ENCODE measurements at places on chromosomes 11 and 22.
A peak's percentile ranks its signal among the peaks of the same experiment; 100 is the strongest.

GRCh38 chr11:87443707-87444106 is 406.0 kb downstream of the TMEM135 start:
- no peak for DNase-seq

- DNase-seq: peak; percentile 23
Observed at GRCh38 chr11:60345489-60345888, 18.4 kb downstream of the MS4A6E start.

GRCh38 chr11:117822074-117823033 is 2.2 kb downstream of the FXYD2 start:
- peak; percentile 77 for DNase-seq

DNA sequence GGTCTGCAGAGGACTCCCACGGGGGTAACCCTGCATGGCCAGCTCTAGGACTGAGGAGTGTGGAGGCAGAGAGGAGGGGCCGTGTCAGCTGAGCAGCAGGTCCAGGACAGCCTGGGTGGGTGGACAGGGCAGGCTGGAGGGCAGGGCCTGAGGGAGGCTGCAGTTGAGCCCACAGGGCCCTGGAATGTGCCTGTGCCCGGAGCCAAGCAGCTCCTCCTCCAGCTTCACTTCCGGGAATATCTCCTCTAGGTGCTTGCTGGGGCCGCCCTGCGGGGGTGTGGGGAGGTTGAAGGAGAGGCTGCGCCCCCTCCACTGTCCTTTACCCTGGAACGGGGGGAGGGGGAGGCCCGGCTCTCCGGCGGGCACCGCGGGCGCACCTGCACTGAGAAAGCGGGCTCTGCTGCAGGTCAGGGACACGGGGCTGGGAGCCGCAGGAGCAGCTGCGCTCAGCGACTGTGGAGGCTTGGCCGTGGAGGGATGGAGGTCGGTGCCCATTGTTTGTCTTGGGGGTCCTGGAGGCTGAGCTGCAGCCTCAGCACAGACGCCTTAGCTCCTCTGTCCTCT is 1293.2 kb downstream of the BRD1 start:
- DNase-seq: no peak

DNA sequence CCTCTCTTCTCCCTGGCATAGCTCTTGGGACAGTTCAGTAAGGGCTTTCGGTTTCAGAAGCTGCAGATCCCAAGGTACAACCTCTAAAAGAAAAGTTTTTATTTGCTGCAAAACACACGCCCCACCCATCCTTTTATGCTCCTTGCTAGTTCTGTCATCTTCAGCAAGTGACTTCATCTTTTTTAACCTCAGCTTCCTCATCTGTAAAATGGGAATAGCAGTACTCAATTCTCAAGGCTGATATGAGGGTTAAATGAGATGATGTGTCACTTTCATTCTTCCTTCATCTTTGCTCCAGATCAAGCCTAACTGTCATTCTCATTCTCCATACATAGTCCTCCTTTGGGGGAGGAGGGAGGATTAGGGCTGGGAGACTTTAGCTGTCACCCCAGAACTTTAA is 90.0 kb upstream of the ALX4 start:
- DNase-seq: no peak

DNA sequence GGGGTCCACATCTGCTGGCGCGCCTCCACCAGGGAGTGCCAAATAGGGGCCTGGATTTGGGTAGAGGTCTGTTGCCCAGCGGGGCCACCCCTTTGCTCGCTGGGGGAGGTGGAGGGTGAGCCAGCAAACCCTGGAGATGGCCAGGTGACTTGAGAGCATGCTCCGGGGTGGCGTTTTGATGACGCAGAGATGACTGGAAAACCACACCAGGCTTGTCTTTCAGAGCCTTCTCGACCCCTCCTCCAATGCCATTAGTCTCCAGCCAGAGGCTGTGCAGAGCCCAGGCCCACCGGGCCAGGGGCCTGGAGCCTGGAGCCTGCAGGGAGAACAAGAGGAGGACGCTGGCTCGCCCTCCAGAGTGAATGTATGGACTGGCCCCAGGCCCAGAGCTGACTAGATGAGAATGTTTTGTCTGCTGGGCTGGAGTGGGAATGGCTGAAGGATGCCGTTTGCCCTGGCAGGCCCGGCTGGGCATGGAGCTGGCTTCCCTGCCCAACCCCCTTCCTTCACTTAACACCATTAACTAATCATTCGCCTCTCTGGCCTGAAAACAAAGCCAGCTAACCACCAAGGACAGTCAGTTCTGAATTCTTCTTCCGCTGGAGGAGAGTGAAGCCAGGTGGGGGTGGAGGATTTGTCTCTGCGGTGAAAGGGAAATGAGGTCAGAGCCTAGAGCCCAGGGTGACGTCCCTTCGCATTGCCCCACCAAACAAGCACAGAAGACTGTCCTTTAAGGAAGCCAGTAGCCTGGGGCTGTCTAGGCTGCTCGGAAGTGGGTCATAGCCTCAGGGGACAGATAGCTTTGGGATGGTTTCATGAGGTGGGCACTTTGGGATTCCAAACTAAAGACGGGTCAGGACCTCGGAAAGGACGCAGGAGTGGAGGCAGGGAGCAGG is 1.6 kb upstream of the MCAM start:
- no peak for DNase-seq

DNA sequence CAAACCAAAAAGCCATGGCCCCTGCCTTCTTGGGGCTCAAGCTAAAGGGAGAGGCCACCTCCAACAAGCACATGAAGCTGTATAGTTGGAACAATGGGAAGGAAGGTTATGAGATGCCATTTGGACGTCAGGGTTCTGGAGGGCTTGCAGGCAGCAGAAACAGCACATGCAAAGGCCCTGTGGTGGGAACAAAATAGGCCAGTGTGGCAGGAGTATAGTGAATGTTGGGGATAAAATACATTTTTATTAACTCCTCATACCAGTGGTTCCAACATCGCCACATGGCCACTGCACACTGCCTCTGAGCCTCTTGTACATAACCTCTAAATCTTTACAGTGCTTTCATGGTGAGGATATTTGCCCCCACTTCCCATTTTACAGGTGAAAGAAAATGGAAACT is 32.2 kb upstream of the MN1 start:
- DNase-seq: no peak

DNA sequence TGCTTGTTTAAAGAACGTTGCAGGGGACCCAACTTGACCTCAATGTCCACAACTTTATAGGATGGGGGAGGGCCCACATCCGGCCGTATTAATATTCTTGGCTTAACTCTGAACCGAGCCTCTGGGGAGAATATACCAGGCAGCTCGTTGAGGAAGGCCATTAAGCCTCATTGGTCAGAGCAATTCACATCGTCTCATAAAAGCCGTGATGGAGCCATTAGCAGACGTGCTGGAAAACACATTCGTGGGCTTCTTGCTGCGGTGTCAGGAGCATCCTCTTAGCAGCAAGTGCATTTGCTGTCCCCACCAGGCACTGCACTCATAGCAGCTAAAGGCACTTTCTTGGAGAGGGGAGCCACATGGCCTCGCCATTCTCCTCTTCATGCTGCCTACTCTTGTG is 14.9 kb downstream of the DSCAML1 start:
- DNase-seq: no peak

DNA sequence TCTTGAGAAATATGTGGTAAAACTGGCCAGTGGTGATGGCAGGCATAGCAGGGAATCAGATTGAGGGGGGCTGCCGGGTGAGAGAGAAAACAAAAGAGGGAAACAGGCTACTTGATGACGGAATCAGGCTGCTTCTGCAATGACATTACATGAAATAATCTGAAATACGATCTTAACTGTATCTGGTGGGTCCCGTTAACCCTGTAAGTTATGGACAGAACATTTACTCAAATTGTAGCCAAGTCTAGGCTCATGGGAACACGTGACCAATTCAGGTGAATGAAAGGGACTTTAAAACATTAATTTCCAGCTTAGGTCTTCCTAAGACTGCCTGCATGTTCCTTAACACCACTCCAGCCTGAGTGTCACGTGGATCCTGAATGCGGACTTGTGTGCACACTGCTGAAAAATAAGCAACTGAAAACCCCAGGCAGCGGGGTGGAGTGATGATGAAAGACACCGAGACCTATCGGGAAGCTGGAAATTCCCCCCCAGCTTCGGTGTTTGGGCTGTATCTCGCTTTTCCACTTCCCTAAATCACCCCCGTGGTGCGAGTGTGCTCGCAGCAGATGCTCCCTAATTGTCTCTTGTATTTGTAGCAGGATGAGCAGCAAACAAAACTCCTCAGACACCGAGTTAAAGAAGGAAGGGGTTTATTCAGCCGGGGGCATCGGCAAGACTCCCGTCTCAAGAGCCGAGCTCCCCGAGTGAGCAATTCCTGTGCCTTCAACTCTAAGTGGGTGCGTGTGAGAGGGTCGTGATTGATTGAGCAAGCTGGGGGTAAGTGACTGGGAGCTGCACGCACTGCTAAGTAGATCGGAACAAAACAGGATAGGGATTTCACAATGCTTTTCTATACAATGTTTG is 145.0 kb upstream of the GRK3 start:
- DNase-seq: no peak

- no peak for DNase-seq
Observed at GRCh38 chr11:66136752-66137123, 66.7 kb downstream of the PACS1 start.

DNA sequence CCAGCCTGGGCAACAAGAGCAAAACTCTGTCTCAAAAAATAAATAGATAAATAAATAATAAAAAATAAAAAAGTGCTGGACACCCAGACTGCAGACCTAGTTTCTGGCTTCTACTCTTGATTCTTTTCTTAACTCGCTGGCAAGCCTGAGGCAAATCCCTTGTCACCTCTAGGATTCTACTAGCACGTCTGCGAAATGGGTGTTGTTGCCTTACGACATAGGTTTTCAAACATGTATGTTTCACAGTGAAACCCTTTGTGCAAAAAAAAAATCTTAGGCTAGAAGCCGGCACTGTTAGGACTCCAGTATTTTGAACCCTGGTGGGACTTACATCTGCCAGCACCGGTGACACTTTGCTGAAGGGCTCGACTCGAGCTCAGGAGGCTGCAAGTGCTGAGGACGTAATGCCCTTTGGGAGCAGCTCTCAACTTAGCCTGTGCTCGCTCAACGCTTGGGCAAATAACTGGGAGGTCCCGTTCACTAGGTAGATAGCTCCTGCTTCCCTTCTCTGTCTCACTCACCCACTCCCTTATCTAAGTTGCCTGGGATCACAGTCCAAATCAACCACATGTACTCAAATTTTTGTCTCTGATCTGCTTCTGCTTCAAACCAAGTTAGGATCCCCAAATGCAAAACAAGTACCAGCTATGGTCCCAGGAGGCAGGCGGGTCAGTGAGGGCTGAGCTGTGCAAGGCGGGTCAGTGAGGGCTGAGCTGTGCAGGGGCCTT is 34.7 kb upstream of the MYH9 start:
- DNase-seq: no peak

DNA sequence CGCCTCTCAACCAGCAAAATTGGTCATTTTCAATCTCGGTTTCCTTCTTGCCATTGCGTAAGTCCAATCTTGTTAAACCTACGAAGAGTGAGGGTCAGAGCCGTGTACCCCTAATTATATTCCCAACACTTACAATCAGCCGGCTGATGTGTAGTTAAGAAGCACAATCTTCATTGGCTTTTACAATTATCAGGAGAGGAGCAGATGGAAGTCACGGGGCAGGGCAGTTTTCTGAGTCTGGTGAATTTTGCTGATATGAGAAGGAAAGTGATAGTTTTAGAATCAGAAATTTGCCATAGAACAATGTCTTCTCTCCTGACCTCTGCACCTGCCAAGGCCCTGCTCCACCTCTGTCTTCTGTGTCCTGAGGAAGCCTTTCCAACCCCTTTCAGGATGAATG is 35.0 kb upstream of the ATXN10 start:
- no peak for DNase-seq

- no peak for DNase-seq
Observed at GRCh38 chr22:27460591-27461347, 340.8 kb downstream of the MN1 start.

DNA sequence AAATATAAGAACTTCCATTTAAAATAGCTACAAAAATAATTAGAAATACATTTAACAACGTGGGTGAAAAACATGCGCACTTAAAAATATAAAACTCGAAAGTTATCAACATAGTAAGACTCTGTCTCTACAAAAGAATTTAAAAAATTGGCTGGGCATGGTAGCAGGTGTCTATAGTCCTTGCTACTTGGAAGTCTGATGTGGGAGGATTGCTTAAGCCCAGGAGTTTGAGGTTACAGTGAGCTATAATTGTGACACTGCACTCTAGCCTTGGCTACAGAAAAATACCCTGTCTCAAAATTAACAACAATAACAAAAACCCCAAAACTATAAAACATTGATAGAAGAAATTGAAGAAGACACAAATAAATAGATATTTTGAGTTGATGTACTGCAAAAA is 13.8 kb upstream of the CASP12 start:
- no peak for DNase-seq

GRCh38 chr11:130636722-130637464 is 188.4 kb downstream of the ADAMTS15 start:
- no peak for DNase-seq

DNA sequence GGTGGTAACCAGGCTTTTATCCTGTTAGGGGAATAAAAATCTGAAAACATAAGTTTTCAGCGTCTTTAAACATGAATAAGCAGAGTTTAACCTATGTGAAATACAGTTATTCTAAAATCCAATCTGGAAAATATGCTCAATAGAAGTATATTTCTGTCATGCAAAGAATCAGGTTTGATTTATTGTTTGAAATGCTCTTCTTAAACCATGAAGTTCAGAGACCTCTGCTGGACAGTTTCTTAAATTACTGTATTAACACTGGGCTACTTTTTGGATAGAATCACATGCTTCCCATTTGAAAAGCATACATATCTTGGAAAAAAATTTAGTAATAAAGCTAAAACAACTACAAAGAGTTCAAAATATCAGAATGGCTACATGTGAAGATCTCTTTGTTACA is 25.4 kb downstream of the APIP start:
- no peak for DNase-seq

DNA sequence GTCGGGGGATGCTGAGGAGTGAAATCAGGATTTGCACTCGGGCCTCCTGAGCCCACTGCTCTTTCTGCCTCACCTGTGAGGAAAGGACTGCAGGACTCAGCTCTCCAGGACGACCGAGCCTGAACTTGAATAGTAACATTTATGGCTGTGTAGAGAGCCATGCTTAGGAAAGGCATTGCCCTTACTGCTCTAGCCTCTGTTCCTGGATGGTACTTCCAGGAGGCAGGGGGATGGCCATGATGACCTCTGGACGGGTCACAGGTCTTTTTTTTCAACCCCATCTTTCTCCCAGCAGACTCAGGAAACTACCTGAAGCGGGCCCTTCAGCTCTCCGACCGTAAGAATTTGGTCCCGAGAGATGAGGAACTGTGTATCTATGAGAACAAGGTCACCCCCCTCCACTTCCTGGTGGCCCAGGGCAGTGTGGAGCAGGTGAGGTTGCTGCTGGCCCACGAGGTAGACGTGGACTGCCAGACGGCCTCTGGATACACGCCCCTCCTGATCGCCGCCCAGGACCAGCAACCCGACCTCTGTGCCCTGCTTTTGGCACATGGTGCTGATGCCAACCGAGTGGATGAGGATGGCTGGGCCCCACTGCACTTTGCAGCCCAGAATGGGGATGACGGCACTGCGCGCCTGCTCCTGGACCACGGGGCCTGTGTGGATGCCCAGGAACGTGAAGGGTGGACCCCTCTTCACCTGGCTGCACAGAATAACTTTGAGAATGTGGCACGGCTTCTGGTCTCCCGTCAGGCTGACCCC is 11.3 kb downstream of the ANKK1 start:
- DNase-seq: no peak
